ENCODE measurements at places on chromosomes 6 and 20. TPM values are rescaled to one million over a fixed set of nuclear protein-coding genes. Genes with fewer than 3 reads are reported as not detected.

The ZSCAN31 gene
- 0.79 TPM for total RNA-seq

- DNase-seq, result no peak
Measured at GRCh38 chr6:55775029-55775318, 100.4 kb downstream of the BMP5 start.

DNA sequence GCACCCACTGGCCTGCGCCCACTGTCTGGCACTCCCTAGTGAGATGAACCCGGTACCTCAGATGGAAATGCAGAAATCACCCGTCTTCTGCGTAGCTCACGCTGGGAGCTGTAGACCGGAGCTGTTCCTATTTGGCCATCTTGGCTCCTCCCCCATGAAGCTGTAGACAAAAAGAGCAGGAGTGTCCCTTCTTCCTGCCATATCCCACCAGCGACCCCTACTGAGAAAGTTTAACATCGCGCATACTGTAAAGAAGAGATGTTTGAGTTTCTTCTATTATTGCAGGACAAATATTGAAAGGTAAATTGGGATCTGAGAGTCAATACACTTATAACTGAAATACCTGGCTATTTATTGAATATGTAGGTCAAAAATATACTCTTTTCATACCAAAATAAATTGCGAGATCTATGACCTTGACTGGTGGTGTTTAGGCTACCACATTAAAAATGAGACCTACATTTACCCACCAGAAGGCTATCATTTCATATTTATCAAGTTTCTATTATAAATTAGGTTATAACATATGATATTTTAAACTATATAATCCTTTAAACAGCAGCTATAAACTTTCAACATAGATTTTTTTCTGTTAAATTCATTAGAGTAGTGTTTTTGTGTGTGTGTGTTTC is 586.3 kb downstream of the HTR1B start:
- no peak for DNase-seq

DNA sequence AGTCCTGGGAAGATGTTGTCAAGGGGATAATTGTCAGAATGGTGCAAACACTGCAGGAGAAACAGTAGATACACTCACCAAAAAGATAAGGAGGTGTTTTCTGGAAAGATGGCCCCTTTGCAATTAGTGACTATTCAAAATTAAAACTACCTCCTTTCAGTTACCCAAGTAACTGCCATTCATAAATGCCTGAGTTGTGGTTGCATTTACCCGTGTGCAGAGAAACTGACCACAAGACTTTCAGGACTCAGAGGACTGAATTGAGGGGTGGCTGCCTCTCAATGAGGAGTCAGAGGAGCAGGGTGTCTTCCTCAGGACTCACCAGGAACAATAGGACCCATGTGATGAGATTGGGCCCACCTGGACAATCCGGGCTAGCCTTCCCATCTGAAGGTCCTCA is 39.0 kb downstream of the GCM1 start:
- no peak for DNase-seq

The CRISP1 gene
- total RNA-seq, result not detected

The ATXN1 gene
- 65.1 TPM for total RNA-seq

GRCh38 chr6:158737082-158737709 is 82.0 kb downstream of the EZR start:
- no peak for DNase-seq

GRCh38 chr6:96911171-96911570 is 13.4 kb upstream of the KLHL32 start:
- DNase-seq, result no peak

DNA sequence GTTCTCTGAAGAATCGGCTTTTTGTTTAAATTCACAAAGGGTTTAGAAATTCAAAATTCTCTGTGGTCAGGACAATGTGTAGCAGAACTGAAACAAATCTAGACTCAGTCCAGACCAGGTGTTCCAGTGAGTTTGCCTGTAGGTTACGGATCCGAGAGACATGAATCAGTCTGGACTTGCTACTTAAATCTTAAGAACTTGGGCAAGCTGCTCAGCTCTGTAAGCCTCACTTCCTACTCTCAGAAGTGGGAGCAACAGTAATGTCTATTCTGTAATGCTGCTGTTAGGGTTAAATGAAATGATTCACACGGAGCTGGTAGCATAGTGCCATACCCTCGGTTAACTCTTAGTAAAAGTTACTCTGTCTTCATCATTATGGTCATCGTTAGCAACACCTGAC is 37.7 kb downstream of the HECA start:
- DNase-seq, result no peak

Measured in T-cell (primary cell).